ENCODE measurements at places on chromosomes 6 and 20.
A peak's percentile ranks its signal among the peaks of the same experiment; 100 is the strongest.

GRCh38 chr20:61169874-61170273, 82.2 kb upstream of the CDH4 start:
- DNase-seq: no peak

DNA sequence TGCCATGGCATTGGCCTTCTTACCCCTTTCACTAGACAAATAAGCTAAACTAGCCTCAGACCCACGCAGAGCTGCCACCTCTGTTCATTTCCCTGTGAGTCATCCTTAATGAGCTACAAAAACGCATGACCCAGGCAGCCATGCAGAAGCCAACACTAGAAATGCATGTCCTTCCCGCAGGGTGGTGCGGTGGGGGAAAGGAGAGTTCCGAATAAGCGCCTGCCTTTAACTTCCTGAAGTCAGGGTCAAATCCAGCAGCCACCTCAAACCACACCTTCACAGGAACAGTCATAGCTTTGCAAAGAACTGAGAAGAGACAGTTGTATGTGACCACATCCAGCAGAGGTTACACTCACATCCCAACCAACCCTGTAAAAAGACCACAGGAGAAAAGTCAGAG, 40.4 kb downstream of the IRF4 start:
- no peak for DNase-seq

- DNase-seq: no peak
Observed at GRCh38 chr6:166410426-166410935, 27.7 kb upstream of the MPC1 start.

DNA sequence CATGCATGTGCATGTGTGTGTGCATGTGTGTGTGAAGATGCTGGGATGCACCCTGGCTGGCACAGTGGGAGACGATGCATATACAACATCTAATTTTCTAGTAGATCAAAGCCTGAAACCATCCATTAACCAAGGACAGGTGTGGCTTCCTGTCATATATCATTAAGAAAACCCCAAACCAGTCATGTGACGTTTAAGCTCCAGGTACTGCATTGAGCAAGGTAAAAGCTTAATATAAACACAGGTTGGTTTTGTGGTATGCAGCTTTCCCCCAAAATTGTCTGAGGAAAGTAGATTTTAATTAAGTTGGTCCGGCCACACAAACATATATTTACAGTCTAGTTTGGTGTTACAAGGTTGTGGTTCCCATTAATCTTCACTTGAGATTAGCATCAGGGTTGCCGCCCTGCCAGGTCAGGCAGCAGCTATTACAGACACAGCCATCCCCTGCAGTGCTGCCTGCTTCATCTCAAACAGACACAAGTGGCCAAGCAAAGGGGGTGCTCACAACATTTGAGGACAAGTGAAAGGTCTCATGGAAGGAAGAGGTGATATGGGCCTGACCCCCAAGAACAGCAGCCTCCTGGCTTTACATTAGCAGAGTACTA, 48.6 kb upstream of the NAA20 start:
- no peak for DNase-seq

- DNase-seq: no peak
Observed at GRCh38 chr6:156804402-156804801, 27.2 kb downstream of the ARID1B start.

DNA sequence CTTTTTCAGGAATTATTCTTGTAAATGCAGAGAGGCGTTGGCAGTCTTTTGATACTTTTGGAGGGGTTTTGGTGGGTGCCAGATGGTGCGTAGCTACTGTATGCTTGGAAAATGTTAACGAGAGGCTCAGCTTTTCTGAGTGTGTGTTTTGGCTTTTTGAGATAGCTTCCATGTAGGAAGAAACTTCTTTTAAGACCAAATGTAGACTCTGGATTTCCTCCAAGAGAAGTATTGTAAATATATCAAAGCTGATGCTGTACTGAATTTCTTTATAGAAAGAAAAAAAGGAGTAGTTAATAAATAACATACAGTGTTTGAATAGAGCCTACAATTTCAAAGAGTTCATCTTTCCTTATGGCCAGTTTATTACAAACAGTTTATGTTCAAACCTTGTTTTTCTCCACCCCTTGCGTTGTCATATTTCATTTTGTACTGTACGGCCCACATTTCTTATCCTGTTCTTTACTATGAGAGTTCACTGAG, 16.7 kb downstream of the TIAM2 start:
- DNase-seq: no peak

DNA sequence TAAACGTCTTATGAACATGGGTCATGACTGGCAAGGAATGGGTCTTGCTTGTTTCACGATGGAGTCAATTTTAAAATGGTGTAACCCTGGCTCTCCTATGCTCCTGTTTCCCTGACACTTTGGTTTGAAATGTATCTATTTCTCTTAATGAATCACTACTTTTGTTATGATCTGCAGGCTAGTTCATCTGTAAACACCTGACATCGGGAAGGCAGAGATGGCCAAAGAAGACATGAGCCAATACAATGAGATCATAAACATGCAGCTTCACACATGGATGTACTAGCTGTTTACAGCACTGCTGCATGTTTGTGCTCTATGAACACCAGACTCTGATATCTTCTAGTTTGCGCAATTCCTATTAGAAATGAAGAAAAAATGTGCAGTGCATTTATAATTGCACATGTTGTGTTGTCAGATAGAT, 11.0 kb upstream of the RAD21L1 start:
- no peak for DNase-seq

DNA sequence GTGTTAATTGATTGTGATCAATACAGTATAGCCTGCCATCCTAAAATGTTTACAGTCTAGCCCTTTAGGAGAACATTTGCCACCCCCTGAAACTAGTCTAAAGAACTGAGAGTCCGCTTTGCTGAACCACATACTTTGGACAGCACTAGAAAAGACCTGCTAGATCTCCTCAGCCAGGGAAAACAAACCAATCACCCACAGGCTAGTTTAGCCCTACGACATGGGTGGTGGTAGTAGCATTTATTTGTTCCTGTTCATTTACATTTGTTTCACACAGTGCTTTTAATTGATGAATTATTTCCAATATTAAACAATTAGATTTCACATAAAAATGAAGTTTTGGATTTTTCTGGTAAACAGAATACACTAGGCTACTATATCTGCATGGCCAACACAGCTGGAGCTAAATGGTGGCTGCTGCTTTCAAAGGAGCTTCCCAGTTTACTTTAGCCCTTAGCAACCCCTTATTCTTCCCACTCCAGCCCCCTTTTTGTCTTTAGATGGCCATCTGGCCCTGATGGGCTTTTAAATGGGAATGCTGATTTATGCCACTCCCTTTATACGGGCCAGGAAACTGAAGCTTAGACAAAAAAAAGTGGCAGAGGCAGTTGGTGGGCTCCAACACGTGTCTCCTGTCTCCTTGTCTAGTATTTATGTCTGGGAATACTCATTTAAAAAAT, 72.4 kb downstream of the ADGRG6 start:
- DNase-seq: no peak

GRCh38 chr6:84227434-84228197, at the start of gene CEP162:
Gene CEP162 (minus strand): TSS chr6:84227643. CDS start chr6:84226393, 1,250 bp downstream.
- peak; percentile 90 for DNase-seq

DNA sequence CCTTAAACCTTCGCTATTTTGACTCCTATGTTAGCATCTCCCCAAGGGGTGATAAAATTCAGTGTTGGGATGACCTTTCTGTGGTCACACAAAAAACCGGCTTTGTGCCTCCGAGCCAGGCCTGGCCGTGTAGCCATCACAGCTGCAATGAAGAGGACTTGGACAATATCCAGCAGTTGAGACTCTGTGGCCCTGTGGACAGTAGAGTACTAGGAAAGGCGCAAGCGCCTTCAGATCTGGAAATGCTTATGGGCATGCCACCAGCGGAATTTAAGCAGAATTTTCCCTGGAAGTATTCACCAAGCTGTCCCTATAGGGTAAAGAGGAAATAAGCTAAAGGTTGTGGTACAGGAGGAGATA, 63.3 kb upstream of the SLC2A12 start:
- no peak for DNase-seq

DNA sequence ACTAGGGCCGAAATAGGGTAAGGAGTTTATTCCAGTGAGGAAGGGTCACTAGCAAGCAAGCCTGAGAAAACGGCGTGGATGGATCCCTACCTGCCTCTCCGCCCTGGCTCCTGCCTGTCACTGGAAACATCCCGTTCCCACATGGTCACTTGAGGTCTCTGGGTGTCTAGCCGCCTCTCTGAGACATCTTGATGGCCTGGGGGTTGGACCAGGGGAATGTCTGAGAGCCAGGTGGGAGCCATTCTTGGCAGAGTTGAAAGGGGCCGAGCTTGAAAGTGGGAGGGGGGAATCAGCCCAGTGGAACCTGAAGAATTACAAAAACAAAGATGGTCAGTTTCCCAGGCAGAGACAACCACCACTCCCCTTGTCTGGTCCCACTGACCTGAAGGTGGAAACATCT, 961 bp downstream of the CCHCR1 start:
- no peak for DNase-seq

GRCh38 chr6:121664158-121664557, 228.7 kb downstream of the GJA1 start:
- no peak for DNase-seq

GRCh38 chr20:37777988-37778659, 84.3 kb downstream of the CTNNBL1 start:
- DNase-seq: no peak

DNA sequence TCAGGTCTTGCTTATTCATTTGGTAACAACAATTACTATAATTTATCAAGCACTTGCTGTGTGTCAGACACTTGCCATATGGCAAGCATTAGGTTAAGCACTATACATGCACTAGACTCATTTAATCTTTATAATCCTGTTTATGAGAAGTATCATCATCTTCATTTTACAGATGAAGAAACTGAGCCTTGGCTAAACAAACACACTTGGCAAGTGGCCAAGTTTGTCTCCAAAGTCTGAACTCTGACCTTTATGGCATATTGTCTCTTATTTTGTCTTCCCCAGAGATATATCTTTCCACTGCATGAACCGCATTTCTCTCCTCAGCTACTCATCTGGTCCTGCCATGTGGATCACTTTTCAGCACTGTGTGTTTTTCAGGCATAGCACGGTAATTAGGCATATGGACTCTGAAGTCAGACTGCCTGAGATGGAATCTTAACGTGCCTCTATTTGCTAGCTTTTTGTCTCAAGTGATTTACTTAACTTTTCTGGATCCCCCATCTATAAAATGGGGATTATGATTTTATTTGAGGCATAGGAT, 4.7 kb downstream of the ADGRF5 start:
- DNase-seq: no peak

DNA sequence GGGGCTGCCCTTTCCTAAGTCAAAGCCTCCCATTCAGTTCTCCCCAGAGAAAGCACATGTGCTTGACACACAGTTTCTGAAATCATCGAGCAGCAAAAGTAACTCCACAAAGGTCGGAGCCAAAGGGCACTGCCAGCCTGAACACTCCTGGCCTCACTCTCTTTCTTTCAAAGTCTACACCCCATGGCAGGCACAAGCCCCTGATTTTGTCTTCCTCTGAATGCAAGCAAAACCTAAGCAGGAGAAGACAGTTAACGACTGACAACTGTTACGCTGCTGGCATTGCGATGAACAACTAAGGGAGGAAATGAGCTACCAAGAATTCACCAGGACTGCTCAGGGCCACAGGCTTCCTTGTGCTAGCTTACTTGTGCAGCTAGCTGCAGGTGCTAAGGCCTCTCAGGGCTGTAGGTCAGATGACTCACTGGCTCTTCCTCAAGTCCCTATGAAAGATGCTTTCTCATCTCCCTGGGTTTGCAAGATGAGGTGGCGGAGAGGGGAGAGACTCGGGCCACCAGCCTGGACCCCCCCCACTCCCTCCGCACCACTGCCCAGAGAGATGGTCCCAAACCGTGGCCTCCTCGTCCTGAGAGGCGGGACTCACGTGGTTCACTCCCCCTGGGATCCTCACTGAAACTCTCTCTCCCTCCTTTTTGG, 208.2 kb downstream of the DLL1 start:
- DNase-seq: no peak

GRCh38 chr6:169451065-169451838, 197.6 kb upstream of the THBS2 start:
- DNase-seq: peak; percentile 24

DNA sequence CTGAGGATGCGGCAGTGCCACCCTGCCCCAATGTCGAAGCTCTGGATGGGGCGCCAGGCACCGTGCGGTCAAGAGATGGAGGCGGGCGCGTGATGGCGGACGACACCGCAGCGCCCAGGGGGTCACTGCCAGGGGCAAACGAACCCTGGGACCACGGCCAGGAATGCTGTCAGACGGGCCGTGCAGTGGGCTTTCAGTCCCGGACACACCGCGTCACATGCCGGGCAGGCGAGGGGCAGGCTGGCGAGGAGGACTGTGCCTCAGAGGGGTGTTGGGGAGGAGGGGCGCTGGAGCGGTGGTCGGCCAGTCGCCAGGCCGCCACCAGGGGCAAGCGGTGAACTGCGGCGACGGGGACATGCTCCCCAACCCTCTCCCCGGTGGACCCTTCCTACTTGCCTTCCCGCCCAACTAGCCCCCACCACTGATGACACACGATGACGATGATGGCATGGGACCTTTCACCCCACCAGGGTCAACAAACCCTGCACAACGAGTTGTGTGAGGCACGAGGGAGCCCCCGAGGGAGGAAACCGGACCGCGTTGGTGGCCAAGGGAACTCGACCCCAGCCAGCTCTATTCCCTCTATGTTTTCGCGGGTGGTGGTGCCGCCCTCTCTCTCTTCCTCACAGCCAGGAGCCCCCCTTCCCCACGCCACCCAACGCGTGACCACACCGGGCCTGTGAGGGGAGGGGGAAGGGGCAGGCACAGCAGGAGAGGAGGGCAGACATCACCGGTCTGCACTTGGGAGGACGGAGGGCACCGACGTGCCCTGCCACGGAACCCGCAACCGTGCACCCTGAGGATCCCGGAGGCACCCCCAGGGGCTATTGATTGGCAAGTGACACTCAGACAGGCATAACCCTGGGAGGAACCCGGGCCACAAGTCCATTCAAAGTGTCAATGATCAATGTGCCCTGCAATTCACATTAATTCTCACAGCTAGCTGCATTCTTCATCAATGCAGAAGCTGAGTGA, 1960.9 kb upstream of the DEFB115 start:
- DNase-seq: no peak

GRCh38 chr6:108591040-108591816, 30.5 kb downstream of the FOXO3 start:
- DNase-seq: no peak

DNA sequence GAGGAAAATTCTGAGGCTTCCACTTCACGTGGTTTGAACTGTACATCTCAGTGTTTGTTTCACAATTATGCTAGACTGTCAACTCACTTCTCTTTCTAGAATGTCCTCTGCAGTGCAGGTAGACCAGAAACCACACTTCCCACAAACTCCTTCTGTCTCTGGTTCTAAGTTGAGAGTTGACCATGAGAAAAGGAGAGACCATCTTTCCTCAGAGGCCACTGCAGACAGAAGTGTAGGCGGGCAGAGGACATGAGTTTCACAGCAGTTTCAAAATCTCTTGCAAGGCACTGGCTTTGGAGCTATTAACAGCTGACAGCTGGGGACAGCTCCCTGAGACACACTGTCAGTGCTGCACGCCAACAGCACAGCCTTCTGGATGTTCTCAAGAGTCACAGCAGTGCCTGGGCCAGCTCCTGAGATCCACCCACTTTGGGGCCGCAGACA, 55.4 kb upstream of the MOXD1 start:
- no peak for DNase-seq
